NCI-H82 (cell line): ENCODE measurements at places on chromosomes 5 and 9.
A peak's percentile ranks its signal among the peaks of the same experiment; 100 is the strongest.

DNA sequence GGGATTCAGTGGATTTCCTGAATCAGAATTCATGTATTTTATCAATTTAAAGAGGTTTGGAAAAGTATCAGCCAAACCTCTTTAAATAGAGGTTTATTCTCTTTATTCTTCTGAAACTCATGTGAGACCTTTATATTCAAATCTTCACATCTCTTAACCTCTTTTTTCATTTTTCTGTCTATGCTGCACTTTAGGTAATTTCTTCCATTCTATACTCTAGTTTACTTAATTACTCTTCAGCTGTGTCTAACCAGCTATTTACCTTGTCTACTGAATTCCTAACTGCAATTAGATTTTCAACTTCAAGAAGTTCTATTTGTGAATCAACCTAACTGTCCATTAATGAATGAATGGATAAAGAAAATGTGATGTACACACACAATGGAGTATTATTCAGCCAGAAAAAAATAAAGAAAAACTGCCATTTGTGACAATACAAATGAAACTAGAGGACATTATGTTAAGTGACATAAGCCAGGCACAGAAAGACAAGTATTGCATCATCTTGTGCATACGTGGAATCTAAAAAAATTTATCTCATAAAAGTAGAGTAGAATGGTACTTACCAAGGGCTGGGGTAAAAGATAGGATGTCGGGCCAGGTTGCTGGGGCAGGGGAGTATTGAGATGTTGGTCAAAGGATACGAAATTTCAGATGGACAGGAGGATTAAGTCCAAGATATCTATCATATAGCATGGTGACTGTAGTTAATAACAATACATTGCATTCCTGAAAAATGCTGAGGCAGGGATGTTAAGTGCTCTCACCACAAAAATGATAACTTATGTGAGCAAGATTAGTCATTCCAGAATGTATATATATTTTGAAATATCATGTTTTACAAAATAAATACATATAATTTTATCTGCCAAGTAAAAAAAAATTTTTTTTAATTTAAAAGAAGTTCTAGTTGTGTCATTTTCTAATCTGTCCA is 129.5 kb upstream of the LRRTM2 start:
- DNase-seq = no peak

- DNase-seq = no peak
Observed at GRCh38 chr5:164721116-164721515, 1215.7 kb downstream of the MAT2B start.

DNA sequence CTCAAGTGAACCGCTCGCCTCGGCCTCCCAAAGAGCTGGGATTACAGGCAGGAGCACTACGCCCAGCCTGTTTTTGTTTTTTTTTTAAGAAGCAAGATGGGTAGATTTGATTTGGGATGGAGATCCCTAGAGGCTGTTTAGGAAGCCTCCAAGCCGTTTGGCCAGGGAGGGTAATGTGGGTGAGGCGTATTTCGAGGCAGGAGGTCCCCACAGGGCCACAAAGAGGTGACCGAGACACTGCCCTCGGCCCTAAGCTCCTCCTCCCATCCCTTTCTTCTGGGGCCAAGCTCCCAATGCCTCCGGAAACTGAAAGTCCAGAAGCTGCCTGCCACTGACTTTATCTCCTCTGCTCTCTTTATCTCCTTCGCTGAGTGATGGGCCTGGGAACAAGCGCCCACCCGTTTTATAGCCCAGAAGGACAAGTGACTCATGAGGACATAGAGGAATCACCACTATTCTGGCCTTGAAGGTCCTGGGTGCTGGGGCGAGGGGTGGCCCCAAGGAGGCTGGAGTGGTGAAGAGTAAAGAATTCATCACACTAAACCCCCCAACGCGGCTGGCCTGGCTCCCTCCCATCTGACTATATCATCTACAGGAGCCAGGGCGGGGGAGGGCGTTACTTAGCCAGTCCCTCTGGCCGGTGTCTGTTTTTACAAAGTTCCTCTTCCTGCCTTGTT is 2.0 kb upstream of the RALGDS start:
- peak; percentile 26 for DNase-seq

- no peak for DNase-seq
Observed at GRCh38 chr9:134500931-134501760, 140.5 kb upstream of the COL5A1 start.

DNA sequence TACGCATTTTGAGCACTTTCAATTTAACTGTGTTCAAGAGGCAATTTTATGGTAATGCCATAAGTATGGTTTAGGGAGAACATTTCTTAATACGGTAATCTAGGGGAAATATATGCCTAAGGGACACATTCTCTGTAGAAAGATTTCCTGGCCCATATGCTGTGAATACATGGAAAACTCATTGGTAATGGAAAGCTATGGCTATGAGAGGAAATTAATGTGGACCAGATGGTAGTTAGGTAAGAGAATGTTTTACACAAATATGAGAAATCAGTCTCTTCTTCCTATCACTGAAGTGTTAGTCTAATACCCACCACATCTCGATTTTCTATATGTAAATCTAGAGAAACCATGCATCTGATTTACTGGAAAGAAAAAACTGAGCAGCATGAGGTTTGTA is 105.0 kb downstream of the SEMA6A start:
- no peak for DNase-seq

DNA sequence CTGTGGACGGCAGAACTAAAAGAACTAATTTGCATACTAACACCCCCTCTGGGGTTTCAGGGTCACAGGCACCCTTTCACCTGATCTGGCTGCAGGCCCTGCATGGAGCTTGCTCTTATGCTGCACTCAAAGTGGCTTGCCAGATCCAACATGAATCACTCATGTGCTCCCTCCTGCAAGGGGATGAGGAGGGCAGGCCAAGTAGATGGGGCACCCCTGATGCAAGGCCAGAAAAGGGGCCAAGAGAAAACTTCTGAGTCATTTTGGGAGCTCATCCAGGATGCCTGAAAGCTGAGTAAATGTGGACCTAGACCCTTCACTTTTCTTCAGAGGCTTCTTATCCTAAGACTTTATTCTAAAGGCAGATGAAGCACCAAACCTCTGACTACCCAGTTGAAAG is 558.5 kb upstream of the PTGER4 start:
- DNase-seq = no peak

DNA sequence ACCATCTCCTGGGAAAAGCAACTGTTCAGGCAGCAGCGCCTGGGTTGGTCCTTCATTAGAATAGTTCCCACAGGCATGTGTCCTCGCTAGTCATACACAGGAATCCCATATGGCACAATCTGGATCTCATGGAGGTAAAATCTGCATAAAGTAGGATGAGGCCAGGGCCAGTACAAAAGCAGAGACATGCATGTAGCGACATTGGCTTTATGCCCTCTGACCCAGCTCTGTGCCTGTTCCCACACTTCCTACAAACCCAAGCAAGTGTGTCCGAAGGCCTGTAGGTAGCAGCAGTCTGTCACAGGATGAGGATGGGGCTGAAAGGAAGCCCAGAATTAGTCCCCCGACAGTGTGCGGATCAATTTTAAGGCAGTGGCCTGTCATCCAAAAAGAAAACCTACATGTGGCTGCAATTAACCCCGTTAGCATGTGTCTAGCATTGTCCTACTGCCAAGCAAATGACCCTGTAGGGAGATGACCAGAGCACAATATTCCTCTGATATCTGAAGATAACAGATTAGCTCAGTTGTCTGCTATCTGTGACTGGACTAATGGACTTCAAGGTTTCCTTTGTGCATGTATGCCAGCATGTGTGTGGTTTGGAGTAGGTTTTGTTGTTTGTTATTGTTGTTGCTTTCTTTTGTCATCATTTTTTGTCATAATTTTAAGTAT is 178.8 kb downstream of the TMEM161B start:
- no peak for DNase-seq

- DNase-seq = peak; percentile 65
Observed at GRCh38 chr5:112186401-112186990, 232.6 kb downstream of the EPB41L4A start.

GRCh38 chr9:137138722-137139467 is at the start of gene GRIN1:
Gene GRIN1, plus strand, starts transcription at chr9:137139154. Its CDS starts 333 bp downstream, at chr9:137139487.
- DNase-seq = no peak

GRCh38 chr9:21144603-21145002 is 3.0 kb upstream of the IFNW1 start:
- no peak for DNase-seq
